Glutamatergic neuron (in vitro differentiated cells): ENCODE measurements at places on chromosomes 16 and 17. TPM values are rescaled to one million over a fixed set of nuclear protein-coding genes. Genes with fewer than 3 reads are reported as not detected.

DNA sequence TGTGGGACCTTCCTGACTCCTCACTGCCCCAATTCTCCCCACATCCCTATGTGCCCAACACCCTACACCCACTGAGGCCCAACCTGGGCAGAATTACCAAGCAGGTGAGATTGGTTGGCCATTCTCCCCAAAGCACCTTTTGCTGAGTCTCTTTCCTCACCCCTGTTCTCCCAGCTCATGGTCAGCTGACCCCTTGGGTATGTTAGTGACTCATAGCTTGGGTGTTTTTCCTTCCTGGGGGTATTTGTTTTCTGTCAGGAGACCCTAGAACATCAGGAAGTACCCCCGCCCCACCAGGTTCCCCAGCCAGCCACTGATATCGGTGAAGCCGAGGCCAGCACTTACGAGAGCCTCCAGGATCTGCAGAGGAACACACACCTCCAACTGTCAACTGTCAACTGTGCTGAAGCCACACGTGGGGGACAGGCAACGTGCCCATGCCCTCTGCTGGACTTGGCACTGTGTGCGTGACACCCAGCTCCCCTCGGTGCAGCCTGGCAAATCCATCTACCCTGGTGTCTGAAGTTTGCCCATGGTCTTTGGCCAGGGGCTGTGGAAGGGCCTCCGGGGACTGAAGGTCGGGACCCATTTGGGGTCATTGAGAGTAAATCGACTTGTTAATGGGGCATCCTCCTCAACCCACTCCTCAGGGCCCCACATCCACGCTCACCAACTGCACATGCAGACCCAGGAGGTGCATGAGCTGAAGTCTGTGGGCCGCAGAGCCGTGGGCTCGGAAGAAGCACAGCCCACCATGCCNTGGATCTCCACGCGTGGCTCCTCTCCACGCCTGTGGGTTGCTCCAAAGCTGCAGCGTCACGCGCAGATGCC is 53.1 kb downstream of the METRNL start:
- H3K27ac ChIP-seq = no peak overlapping the region
- H3K27me3 ChIP-seq = peaks cover 2% of the 10 kb centered on the region
- H3K4me1 ChIP-seq = peaks cover 2% of the 10 kb centered on the region
- H3K4me3 ChIP-seq = no peak overlapping the region

DNA sequence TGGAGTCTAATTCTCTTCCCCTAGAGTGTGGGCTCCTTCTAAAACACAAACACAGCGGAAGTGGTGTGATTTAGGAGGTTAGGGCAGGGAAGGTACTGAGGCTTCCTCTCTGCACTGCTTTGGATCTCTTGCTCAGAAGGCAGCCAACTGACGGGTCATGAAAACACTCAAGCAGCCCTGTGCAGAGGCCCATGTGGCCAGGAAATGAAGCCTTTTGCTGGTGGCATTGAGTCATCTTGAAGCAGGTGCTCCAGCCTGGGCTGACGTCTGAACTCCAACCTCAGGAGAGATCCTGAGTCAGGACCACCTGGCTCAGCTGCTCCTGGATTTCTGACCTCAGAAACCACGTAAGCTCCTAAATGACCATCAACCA is 72.9 kb downstream of the MRM1 start:
- no peaks in the 10 kb centered on the region for H3K36me3 ChIP-seq
- no peak overlapping the region for H3K27ac ChIP-seq
- no peak for DNase-seq
- peaks cover 9% of the 10 kb centered on the region for H3K27me3 ChIP-seq

DNA sequence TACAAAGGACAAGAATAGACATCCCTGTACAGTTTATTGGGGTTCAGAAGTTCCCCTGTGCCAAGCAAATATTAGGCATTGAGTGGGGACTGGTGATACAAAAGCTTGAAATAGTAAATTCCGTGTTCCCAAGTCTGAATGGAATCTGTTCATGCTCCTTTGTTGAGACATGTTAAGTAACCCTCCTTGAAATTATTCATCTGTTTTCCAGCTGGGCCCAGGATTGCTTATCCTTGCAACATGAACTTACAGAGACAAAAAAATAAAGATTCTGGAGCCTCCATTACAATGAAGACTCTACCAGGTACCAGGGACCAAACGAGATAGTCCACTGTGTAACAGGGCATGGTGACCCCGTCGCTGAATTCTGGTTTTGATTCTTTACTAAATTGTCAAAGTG is 6.1 kb upstream of the CCL8 start:
- H3K27ac ChIP-seq = no peak overlapping the region
- no peak for DNase-seq
- H3K27me3 ChIP-seq = no peaks in the 10 kb centered on the region
- H3K4me3 ChIP-seq = no peak overlapping the region
- H3K4me1 ChIP-seq = peaks cover 6% of the 10 kb centered on the region

DNA sequence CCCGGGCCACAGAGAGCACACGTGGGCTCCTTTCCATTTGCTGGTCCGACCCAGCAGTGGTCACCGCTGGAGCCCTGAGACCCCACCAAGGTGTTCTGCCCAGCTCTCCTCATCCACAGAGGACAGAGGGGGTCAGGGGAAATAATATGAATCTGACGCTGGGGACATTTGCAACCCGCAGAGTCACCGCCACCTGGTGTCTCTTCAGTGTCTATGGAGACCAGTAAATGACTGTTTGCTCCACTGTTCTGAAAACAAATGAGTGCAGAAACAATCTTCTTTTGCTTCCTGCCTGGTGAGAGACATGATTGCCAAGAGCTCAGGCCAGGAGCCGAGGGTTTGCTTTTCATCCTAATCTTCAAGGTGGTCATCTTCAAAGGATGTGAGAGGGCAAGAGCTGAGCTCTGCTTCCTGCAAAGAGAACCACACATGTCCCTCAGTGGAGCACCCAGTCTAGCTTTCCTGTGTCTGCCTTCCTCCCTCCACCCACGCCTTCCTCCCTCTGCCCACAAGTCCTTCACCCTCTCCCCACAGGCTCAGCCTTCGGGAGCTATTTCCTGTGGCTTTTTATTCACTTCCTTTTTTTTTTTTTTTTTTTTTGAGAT is 14.7 kb upstream of the KLHDC4 start:
- no peak for DNase-seq
- H3K27ac ChIP-seq = no peak overlapping the region
- peaks cover 5% of the 10 kb centered on the region for H3K27me3 ChIP-seq
- peaks cover 9% of the 10 kb centered on the region for H3K4me1 ChIP-seq
- H3K36me3 ChIP-seq = no peaks in the 10 kb centered on the region

DNA sequence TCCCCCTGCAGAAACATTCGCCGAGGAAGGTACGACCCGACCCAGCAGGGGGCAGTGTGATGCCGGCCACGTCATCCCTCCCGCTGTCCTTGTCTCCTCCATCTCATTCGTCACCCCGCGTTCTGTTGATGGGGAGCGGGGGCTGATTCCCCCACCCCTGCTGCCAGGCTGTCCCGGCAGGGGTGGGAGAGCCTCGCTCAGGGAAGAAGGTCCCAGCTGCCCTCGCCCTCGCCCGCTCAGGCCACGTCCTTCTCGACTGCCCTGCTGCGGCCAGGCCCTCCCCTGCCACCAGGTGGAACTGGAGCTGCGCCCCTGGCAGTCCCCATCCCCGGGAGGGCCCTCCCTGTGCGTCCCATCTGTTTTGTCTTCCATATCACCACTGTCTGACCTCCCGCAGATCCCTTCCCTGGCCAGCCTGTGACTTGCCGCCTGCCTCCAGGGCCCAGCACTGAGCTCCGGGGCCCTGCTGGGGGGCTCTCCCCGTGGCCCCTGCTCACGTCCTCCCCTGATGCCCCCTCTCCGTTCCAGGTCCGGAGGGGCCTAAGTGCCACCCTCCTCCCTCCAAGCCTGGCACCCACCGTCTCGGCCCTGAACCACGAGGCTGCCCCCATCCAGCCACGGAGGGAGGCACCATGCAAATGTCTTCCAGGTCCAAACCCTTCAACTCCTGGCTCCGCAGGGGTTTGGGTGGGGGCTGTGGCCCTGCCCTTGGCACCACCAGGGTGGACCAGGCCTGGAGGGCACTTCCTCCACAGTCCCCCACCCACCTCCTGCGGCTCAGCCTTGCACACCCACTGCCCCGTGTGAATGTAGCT is 20.6 kb downstream of the ADAM11 start:
- H3K4me1 ChIP-seq = peaks cover 17% of the 10 kb centered on the region
- peaks cover 32% of the 10 kb centered on the region for H3K27me3 ChIP-seq
- H3K36me3 ChIP-seq = no peaks in the 10 kb centered on the region
- peak; percentile 87 for DNase-seq
- H3K4me3 ChIP-seq = no peak overlapping the region
- peak overlapping the region; percentile 12 for H3K27ac ChIP-seq

Gene SRP68
- 48.4 TPM for total RNA-seq

- H3K27ac ChIP-seq = no peak overlapping the region
- no peak for DNase-seq
- no peaks in the 10 kb centered on the region for H3K36me3 ChIP-seq
These were observed 5.2 kb downstream of the TBX6 start for GRCh38 chr16:30086291-30087140.

DNA sequence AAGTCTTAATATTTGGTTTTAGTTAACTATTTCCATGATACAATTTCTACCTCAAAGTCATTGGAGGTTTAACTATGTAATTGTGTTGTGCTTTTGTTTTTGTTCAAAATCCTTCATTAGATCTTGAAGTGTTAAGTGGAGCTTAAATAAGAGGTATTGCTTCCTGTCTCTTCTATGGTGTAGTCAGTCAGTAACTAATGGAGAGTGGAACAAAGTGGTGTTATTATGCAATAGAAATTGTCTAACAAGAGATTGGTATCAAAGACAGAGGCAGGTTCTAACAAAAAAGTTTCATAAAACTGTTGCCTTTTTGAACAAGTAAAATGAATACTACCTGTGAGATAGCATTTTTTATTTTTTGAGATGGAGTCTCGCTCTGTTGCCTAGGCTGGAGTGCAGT is 45.2 kb downstream of the GRB7 start:
- H3K27ac ChIP-seq = no peak overlapping the region
- DNase-seq = no peak
- H3K36me3 ChIP-seq = no peaks in the 10 kb centered on the region

DNA sequence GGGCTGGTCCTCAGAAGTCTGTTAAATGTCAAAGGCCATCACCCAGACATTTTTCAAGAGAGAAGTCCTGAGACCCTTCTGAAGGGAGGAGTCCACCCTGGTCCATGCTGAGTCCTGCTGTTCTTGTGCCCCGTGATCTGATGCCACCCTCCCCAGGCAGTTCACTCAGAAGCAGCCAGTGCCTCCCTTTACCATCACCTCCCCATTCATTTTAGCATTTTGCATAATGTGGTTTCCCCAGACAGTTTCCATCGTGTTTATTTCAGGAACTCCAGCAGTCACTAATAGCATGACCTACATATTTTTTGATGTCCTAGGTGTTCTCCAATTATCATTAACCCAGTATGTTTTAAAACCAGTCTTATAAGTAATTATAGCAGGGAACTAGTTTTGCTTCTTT is 353.0 kb upstream of the CDH5 start:
- no peak overlapping the region for H3K4me3 ChIP-seq
- H3K4me1 ChIP-seq = no peaks in the 10 kb centered on the region
- no peaks in the 10 kb centered on the region for H3K36me3 ChIP-seq

Gene MON1B
- 47.0 TPM for total RNA-seq

GRCh38 chr17:3040882-3041281 is 22.5 kb downstream of the OR1D5 start:
- no peak overlapping the region for H3K4me3 ChIP-seq
- DNase-seq = no peak
- H3K4me1 ChIP-seq = peaks cover 6% of the 10 kb centered on the region
- H3K27ac ChIP-seq = no peak overlapping the region

- no peak overlapping the region for H3K4me3 ChIP-seq
- no peak for DNase-seq
- H3K27ac ChIP-seq = no peak overlapping the region
- no peaks in the 10 kb centered on the region for H3K36me3 ChIP-seq
- no peaks in the 10 kb centered on the region for H3K27me3 ChIP-seq
- no peaks in the 10 kb centered on the region for H3K4me1 ChIP-seq
These were observed 13.8 kb downstream of the SLFN5 start for GRCh38 chr17:35256629-35257028.

Gene NEUROD2
- 6.3 TPM for total RNA-seq

DNA sequence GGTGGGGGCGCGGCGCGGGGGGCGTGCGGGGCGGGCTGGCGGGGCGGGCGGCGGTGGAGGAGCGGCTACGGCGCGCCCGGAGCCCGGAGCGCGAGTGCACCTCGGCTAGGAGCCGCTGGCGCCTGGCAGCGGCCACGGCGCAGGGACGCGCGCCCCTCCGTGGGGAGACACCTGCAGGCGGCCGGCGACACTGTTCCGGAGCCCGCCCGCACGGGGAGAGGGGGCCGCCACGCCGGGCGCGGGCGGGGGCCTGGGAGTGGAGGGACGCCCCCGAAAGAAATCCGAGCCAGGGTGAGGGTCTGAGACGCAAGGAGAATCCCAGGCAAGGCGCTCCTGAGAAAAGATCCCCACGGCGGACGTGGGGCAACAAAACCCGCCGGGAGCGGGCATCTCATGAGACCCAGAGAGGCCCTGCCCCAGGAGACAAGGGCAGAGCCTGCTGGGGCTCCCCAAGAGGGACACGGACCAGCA is at the start of gene GSG1L:
Gene GSG1L (minus strand): TSS at position 124 of the 471 bp plus-strand sequence. CDS start 290 bp downstream, outside the sequence.
- H3K27ac ChIP-seq = no peak within 1 kb of the TSS
- H3K4me1 ChIP-seq = no peaks in the 10 kb centered on the region
- H3K4me3 ChIP-seq = no peak within 1 kb of the TSS
- H3K36me3 ChIP-seq = no peaks in the 10 kb centered on the region
- peaks cover 23% of the 10 kb centered on the region for H3K27me3 ChIP-seq

DNA sequence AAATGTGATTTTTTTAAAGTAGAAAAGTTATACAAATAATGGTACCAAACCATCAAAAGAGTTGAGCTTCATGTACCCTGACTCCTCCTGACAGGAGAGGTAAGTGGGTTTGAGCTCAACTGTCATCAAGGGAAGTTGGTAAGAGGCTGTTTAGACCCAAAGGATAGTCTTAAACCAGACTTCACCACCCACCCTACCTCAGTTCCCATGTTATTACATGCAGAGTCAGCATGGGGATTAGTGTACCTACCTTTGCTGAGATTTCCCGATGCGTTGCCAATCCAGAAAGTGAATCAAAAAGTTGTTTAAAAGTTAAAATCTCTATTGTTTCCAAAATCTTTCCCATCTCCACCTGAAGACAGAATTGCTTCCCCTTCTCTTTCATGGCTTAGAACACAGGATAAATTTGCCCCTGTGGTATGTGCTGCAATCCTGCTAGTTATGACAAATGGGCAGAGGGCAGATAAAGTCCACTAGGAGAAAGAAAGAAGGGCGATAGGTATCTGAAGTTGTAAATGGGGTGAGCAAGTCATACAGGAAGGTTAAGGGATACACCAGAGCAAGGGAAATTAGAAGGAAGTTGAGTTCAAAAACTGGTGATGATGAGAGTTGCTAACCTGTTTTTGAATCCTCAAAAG is 72.8 kb downstream of the NEUROD2 start:
- H3K36me3 ChIP-seq = no peaks in the 10 kb centered on the region
- H3K27me3 ChIP-seq = no peaks in the 10 kb centered on the region
- DNase-seq = no peak
- H3K27ac ChIP-seq = no peak overlapping the region
- H3K4me1 ChIP-seq = peaks cover under 1% of the 10 kb centered on the region

DNA sequence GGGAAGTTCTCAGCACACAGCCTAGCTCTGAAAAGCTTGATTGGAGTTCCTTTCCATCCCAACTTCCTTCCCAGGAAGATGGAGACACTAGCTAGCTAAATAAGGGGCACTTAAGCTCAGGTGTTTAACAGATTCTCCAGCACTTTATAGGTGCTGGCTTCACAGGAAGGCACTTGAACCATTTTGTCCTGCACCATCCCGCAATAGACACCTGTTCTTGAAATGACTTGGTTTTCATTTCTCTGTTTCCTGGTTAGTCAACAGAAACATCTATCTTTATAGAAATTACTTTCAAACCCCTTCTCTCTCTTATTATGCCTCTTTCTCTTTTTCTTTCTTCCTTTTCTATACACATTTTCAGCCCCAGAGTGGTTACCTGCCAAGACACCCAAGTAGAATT is 409.9 kb upstream of the ZFHX3 start:
- H3K27ac ChIP-seq = no peak overlapping the region
- no peak overlapping the region for H3K4me3 ChIP-seq
- no peaks in the 10 kb centered on the region for H3K4me1 ChIP-seq
- peaks cover 8% of the 10 kb centered on the region for H3K36me3 ChIP-seq
- DNase-seq = no peak
- no peaks in the 10 kb centered on the region for H3K27me3 ChIP-seq
